ENCODE measurements at places on chromosomes 3 and 15. TPM values are rescaled to one million over a fixed set of nuclear protein-coding genes. Genes with fewer than 3 reads are reported as not detected.

Gene ROPN1B
- 1.7 TPM for total RNA-seq

DNA sequence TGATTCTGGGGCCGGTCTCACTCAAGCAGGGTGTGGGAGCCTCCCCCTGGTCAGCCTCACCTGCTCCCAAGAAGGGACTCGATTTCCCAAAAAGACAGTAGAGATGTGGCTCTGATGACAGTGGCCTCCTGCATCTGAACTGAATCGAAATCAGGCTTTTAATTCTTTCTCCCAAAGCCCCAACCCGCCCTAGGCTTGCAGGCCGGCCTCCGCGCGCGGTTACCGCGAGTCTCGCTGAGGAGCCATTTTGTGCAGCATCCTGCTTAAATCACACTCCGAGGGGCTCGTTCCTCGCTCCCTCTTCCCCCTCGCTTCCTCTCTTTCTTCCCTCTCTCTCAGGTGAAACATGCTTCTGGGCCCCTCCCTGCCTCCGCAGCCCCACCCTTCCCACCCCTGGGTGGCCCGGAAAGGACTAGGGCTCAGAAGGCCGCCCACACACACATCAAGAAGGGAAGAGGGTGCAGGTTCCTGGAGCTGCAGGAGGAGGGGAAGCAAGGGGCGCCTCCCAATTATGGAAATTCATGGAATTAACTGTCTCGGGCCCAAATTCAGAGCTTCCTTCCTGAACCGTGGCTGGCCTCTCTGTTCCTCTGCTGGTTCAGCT, 30.9 kb upstream of the POLG start:
- DNase-seq: no peak

Gene SLC9C1
- 3.9 TPM for total RNA-seq

Gene IL17RC
- 20.4 TPM for total RNA-seq

Gene SLC28A2
- total RNA-seq: not detected

- no peak for DNase-seq
Observed at GRCh38 chr3:145906755-145907154, 254.2 kb downstream of the PLOD2 start.

DNA sequence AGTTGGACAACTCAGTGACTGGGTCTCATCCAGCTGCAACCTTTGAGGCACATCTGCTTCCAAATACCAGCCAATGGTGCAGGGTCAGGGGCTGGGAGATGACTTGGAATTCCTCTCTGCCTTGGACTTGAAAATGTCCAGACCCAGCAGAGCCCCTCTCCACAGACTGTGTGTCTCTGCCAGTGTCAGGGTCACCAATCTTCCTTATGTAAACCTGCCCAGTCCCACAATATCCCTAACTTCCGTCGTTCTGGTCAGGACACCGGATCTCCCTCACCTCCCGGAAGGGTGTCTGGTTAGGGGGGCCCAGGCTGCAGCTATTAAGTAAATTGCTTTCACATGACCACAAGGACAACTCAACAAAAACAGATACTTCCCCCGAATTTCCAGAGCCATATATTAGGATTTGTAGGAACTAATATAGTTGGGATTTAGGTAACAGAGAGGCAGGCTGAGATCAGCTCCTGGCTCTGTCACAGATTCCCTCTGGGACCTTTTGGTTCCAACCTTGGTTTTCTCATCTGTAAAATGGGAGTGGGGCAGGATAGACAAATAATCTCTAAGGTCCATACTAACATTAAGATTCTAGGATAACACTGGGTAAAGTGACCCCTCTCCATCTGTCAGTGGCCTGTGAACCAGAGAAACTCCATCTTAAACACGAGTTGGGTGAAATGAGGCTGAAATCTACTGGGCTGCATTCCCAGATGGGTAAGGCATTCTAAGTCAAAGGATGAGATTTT, 30.8 kb downstream of the IGDCC3 start:
- DNase-seq: no peak

- no peak for DNase-seq
Observed at GRCh38 chr15:26037369-26037768, 174.2 kb upstream of the ATP10A start.

Gene TRH
- total RNA-seq: not detected

- no peak for DNase-seq
Observed at GRCh38 chr15:78304216-78305066, 5.0 kb upstream of the SKIC8 start.

GRCh38 chr3:71885006-71885405, 100.1 kb upstream of the PROK2 start:
- DNase-seq: no peak

- DNase-seq: no peak
Observed at GRCh38 chr3:115855911-115856310, 232.6 kb downstream of the GAP43 start.

GRCh38 chr3:83802801-83803200, 1156.0 kb upstream of the CADM2 start:
- DNase-seq: no peak

- no peak for DNase-seq
Observed at GRCh38 chr3:10463533-10464434, 41.6 kb downstream of the ATP2B2 start.

DNA sequence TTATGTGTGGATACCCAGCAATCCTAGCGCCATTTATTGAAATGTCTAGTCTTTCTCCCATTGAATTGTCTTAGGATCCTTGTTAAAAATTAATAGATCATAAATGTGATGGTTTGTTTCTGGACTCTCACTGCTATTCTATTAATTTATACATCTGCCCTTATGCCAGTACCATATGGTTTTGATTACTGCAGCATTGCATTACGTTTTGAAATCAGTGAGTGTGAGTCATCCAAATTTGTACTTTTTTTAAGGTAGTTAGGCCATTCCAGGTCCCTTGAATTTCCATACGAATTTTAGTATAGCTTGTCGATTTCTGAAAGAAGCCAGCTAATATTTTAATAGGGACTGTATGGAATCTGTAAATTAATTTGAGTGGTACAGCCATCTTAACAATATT, 648.6 kb upstream of the ZNF385D start:
- no peak for DNase-seq

DNA sequence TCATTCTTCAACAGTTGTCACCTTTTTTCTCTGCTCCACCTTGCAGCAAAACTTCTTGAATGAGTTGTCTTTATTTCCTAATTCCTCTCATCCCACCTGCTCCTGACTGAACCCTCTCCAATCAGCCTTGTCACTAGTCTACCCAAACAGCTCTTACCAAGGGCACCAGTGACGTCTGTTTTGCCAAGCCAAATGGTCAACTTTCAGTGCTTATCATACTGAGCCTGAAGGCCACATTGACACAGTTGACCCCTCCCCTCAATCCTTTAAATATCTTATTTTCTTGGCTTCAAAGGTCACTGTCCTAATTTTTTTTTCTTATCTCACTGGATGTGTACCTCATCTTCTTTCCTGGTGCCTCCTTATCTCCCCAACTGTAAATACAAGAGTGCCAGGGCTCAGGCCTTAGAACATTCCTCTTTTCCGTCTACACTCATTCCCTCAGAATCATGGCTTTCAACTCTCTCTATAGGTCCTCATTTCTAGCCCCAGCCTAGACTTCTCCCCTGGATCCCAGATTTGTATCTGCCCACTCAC, 43.2 kb downstream of the CMTM8 start:
- no peak for DNase-seq

GRCh38 chr3:126351771-126352475, 5.3 kb downstream of the KLF15 start:
- peak; percentile 66 for DNase-seq

DNA sequence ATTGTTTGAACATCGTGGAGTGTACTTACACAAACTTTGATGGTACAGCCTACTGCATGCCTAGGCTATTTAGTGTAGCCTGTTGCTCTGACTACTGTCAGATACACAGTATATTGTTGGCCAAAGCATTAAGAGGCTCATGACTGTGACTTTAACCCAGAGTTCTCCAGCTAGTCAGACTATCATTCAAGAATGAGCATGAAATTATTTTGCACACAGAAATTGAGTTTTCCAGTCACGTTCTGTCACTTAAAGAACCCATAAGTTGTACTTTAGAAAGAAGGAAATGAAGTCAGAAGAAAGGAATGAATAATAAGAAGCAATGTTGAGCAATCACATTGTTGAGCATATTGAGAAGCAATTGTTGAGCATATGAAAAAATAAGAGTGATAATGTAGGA, 37.6 kb upstream of the SLC22A13 start:
- DNase-seq: no peak

DNA sequence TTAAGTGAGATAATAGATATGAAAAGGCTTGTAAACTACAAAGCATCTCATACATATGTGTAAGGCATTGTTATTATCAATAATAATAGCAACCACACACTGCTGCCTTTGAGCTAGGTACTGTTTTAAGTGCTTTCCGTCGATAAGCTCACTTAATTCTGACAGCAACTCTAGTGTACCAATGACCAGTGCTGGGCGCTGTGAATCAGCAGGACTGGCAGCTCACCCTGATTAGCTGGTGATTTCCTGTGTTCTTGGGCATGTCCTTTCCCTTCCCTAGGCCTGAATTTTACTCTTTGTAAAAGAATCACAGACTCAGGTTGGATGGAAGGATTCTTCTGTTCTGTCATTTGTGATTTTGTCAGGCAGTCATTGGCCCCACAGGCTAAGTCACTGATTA, 215.6 kb downstream of the LPP start:
- DNase-seq: no peak

Gene KLHL6
- total RNA-seq: 2.2 TPM

Gene GHRL
- total RNA-seq: 0.48 TPM

Gene HRH1
- 4.8 TPM for total RNA-seq

GRCh38 chr3:72451841-72452240, 396.4 kb downstream of the SHQ1 start:
- DNase-seq: no peak

DNA sequence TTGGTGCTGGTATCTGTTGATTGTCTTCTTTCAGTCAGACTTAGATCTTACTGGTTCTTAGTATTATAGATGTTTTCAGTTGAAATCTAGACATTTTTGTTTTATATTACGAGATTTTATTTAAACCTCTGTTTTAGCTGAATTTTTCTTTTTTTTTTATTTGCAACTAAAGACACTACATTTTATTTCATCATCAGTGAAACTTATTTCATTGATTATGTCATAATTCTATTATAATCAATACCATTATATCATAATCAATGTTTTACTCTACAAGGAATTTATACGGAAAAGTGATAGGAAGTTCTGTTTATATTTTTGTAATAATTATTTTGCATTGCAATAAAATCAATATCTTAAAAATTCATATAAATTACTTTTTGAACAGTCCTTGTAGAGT, 477.4 kb upstream of the MDFIC2 start:
- no peak for DNase-seq

DNA sequence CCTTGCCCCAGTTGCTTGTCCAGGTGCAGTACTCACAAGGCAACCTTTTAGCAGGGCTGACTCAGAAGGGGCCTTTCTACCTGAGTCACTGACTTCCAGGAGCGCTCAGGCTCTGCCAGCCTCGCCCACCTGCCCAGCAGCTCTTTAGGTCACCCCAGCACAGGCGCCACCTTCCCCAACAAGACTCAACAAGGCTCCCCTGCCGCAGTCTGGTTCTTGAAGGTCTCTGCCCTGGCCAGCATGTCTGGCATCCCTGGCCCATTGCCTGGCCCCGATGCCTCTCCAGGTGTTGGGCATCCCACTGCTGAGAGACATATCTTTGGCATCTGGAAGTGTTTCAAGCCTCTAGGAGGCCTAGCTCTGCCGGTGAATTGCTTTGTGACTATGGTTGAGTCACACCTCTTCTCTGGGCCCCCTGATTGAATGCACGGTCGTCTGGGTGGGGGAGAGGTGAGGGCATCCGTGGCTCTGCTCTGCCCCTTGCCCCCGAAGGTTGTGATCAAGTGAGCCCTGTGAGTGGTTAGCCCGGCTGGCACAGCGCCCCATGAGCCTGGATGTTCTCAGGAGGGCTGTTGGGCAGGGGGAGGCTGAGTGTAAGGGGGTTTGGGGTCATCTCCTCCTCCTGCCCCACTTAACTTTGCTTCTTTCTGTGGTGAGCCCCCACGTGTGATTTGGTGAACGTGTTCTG, 21.6 kb downstream of the SNX33 start:
- no peak for DNase-seq

GRCh38 chr3:123547881-123548519, 36.9 kb downstream of the HACD2 start:
- no peak for DNase-seq

DNA sequence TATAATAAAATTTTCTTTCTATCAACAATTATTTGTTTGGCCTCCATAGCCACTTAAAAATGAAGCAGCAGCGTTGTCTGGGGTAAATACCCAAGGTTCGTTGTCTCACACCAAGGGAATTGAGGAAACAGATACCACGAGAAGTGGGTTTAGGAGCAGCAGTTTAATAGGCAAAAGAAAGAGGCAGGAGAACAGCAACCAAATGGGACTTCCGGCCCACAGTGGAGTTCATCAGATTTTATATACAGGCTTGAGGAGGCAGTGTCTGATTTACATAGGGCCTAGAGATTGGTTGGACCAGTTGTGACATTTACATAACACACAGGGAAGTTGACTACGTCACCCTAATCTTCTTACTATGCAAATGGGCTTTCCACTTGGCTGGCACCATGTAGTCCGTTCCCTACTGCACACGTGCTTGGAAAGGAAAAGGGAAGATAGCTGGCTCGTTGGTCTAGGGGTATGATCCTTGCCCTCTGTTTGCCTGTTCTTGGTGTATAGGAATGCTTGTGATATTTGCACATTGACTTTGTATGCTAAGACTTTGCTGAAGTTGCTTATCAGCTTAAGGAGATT, 61.5 kb upstream of the SETMAR start:
- no peak for DNase-seq

Data from cardiac septum (tissue), 1 donor.